ENCODE measurements at places on chromosomes 13 and 19.

GRCh38 chr19:10625762-10626138, 397 bp downstream of the SLC44A2 start:
- DNase-seq: no peak

DNA sequence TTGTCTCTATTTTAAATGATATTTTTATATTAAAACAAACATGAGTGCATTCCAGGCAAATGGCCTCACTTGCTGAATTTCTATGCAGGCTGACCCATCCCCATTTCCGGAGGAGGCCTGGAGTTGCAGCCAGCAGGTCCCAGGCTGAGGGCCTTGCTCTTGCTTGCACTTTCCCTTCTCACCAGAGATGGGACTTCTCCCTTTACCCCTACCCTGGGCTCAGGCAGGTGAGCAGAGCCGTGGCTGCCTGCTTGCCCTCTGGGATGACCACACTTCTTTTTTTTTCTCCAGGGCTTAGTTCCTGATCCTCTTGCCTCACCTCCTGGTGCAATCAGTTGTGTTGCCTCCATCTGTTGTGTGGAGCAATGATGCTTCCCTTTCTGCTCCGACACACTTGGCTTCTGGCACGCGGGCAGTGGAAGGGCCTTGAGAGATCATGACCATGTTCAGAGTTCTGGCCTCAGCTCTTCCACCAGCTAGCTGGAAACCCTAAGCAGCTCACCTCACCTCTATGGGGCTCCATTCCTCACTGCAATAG, 11.1 kb upstream of the OLFM4 start:
- DNase-seq: no peak

DNA sequence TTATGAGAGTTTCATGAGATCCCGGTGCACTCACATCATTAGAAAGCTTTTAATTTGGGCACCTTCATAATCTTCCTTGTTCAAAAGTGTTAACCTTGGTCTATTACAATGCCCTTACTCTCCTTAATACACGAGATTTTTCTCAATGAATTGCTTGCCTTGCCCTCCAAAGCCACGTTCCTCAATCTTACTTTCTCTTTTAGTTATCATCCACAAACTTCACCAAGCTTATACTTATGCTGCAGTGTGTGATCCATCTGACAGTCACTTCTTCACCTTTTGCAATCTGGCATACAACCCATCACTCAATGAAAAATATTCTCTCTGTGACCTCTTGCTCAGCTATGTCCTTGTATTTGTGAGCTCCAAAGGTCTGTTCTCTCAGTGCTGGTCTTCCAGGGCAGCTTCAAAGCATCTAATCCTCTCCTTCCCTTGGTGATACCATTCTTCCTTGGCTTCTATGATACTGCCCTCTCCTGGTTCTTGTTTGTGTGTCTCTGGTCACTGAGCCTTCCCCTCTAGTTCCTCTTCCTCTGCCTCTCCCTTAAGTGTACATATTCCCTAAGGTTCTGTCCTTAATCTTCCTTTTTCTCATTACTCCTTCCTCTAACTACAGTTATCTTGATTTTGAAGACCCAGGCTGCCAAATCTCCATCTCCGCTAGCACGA, 202.2 kb upstream of the STARD13 start:
- DNase-seq: no peak

- DNase-seq: no peak
Measured at GRCh38 chr13:34224877-34225276, 406.9 kb downstream of the RFC3 start.

DNA sequence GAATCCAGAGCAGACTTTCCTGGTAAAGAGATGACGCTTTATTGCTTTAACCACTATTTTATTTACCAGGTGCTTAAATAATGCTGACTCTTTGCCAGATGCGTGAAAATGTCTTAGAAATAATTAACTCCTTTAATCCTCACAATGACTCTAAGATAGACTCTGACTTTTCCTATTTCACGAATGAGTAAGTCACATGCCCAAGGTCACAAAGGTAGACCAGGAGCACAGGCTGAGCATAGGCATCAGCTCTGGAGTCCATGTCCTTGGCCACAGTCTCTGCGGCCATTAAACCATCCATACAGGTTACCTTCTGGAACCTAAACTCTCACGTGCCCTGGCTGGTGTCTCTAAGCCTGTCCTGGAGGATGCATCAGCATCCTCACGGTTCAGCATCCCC, 87.3 kb downstream of the ERCC5 start:
- DNase-seq: no peak

- DNase-seq: no peak
Measured at GRCh38 chr13:93559718-93560117, 333.1 kb downstream of the GPC6 start.

GRCh38 chr13:25912961-25913360, 138.9 kb downstream of the SHISA2 start:
- no peak for DNase-seq

DNA sequence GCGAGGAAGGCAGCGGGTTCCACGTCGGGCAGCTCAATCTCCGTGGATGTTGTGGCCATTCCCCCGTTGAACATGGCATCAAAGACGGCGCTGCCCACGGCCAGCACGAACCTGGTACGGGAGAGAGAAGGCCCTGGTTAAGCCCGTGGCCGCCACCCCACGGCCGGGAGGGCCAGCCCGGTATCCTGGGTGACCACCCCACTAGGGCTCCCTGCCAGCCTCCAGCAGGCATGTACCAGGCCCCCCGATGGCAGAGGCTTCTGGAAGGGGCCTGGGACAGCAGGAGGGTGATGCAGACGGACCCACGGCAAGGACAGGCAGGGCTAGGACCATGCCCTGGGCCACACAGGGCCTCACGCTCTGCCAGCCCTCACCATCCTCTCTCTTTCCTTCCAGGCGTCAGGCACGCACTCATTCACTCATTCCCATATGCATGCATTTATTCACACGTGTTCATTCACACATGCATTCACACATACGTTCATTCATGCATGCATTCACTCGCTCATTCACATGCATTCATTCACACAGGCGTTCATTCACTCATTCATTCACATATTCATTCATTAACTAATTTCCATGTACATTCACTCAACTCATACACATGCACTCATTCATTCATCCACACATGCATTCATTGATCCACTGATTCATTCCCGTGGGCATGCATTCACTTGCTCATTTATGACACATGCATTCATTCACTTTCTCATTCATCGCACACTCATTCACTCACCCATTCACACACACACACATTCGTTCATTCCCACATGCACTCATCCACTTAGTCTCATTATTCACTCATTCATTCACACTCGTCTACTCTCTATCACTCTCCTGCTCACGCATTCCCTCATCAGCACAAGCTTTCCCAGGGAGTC, 17.9 kb downstream of the BTBD2 start:
- no peak for DNase-seq
